ENCODE measurements at places on chromosomes 3 and 15. TPM values are rescaled to one million over a fixed set of nuclear protein-coding genes. Genes with fewer than 3 reads are reported as not detected.

GRCh38 chr3:63523100-63523499 is 129.4 kb upstream of the SNTN start:
- DNase-seq, result no peak

DNA sequence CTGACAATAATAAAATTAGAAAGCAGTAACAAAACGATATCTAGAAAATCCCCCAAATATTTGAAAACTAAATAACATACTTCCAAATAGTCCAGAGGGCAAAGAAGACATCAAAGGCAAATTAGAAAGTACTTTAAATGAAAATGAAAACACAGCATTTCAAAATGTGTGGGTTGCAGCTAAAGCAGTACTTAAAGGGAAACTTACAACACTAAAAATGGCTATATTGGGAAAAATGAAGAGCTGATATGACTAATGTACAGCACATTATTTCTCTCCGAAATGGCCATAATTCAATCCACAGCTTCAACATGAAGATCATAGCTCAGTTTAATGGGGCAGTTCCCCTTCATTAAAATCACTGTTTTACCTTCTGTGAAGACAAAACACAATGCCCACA is 71.9 kb downstream of the FBXL22 start:
- DNase-seq, result no peak

GRCh38 chr3:156682501-156682900 is 8.1 kb downstream of the TIPARP start:
- DNase-seq, result no peak

DNA sequence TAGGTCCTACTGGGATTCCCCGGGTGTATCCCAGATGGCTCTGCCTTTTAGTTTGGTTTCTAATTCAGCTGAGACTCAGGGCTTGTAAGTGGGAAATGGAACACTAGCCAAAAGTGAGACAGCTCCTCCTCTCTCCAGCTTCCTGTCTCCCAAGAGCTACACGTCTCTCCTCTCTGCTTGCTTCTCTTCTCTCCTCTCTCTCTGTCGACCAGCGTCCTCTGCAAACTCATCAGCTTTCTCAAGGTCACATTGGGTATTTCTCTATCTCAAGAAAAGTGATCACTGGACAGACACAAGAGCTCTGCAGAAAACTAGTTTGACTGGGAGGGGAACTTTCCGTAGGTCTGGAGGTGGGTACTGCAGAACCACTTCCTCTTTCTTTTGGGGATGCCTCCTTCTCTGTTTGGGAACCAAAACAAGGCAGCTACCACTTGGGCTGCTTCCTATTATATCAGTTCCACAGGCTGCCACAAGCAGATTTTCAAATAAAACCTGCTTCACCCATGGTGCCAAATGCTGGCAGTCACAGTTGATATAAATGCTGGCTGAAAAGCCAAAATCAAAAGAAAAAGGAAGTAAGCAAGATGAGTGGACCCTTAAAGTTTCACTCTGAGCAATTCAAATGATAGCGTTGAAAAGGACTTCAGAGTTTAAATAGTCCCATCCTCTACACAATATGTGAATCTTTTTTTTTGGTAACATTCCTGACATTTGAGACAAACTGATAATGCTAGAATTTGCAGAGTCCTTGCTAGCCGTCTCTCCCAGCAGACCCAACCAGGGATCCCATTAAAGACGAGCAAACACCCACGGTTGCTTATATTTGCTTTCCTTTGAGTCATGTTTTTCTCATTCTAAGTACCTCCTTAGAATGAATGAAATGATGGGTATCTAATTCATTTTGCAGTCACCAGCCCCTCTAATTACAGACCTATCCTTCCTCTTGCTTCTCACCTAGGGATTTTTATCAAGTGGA is 7.2 kb upstream of the DYNC1LI1 start:
- peak; percentile 65 for DNase-seq

DNA sequence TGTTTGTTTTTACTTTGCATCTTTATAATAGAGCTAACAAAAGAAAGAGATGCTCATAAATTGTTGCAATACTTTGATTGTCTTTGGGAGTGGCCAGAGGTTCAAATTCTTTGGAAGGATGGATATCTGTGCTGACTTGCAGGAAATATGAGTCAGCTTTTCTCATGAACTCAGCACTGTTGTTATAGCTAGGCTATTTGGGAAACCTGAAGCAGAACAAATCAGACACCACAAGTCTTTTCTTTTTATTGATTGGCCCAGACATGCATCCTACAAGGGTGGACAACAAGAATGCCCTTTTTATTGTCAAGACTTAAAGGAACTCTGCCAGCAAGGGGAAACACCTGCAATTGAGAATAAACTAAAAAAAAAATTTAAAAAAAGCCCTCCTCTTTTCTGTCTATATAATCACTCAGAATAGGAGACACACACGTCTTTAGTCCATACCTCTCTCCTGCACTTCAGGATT is 4.6 kb upstream of the DENND4A start:
- no peak for DNase-seq

DNA sequence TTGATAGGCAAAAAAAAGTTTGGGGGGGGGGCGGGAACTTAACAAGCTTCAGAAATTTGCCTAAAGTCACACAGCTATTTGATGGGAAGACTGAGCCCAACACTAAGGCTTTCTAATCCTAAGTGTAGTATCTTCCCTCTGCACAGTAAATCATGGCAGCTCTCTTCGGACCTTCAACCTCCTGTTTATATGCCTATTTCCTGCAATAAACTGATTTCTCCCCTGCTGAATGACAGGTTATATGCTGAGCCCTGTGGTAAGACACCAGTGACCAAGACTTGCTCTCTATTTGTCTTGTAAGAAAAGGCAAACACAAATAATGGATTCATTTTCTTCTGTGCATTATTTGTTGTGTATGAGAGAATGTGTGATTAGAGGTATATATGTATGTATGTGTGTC is 355.8 kb upstream of the ARRDC4 start:
- no peak for DNase-seq

GRCh38 chr3:172071780-172072330 is 32.5 kb downstream of the FNDC3B start:
- DNase-seq, result no peak

GRCh38 chr3:168648321-168648720 is 552.6 kb upstream of the GOLIM4 start:
- DNase-seq, result no peak

DNA sequence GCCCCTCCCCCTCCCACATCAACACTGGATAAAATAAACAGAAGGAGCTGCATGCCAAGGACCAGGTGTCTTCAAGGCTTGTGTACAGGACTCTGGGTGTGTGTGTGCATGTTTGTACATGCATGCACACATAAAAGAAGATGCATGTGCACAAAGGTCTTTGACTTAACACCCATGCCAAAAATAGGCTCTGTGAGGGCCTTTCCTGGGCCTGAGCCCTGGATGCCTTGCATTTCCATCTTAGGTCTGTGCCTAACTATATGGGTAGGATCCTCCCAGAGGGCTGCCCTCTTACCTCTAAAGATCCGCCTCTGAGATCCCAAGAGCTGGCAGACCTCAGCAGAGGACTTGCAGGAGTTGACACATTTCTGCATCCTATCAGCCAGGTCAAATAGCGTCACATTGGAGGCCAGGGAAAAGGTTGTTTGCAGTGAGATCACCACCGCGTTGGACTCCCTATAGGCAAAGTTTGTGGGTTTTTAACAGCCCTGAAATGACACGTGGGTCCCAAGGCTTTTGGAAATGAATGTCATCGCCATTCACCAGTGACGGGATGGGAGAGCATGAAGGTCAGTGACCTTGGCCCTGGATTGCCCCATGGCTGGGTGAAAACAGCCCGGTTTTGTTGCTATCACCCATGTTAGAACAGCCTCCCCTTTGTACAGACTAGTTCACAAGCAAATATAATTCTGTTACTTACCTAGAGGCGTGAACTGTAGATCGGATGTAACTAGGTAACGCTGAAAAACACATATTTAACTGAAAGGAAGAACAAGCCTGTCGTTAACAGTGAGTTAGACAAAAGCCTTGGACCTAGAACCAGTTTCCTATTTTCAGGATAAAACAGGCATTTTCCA is 54.0 kb downstream of the HEG1 start:
- DNase-seq, result no peak

GRCh38 chr15:90190606-90191343 is 10.4 kb upstream of the SEMA4B start:
- DNase-seq, result no peak

DNA sequence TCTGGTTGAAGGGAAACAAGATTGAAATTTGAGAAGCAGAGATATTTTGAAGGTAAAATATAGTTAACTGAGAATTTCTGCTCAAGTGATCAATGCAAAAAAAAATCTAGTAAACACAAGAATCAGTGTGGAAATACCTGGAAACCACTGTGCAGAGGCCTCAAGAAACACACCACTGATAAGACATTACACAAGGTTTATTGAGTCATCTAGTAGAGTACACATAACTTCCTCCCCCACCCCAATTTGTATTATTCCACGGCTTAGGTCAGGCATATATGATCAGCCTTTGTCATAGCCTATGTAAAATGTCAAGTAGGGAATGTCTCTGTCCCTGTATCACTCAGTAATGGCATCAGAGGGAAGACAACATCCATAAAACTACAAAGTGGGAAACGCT is 447.8 kb upstream of the BCHE start:
- DNase-seq, result no peak

DNA sequence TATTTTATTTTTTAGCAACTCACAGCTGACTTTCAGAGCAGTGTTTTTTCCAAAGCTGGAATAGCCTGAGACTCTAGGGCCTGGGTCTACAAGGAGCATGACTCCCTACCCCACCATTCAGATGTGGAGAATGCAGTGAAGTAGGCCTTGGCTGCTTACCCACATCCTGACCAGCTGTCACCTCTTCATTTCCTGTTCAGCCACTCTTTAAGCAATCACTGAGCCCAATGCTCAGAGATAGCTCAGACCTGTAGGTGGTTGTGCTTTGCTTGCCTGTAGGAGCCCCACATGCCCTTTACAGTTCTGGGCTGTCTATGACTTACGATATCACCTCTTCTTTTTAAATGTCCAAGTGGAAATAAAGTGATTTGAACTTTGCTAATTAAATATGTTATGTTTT is 148.1 kb downstream of the NEK11 start:
- DNase-seq, result no peak

DNA sequence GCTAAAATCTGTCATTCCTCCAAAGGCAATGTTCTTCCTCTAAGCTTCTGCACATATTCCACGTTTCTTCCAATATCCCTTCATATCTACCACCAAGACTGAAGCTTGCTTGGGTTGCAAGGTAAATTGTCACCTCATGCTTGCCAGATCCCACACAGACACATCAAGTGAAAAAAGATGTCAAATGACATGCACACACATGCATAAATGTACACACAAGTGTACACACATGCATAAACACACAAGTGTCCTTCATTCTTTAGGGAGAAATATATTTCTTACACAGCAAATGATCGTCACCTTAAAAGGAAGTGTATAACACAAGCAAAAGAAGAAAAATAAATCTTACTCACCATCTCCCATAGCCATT is 59.4 kb downstream of the CLASP2 start:
- peak; percentile 42 for DNase-seq

GRCh38 chr15:53580366-53580765 is 179.1 kb downstream of the WDR72 start:
- DNase-seq, result no peak

DNA sequence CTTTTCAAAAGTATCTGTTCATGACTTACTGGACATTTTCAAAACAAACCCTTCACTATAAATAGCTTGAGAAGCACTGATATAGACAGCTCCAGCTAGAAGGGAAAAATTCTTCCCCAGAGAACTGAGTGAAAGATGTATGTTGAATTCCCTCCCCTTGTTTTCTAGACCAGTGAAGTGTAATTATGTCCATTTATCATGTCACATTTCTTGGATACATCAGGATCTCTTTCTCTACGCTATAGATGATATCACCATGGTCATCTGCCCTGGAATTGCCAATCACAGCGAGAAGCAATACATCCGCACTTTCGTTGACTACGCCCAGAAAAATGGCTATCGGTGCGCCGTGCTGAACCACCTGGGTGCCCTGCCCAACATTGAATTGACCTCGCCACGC is 66.3 kb downstream of the RLBP1 start:
- no peak for DNase-seq

DNA sequence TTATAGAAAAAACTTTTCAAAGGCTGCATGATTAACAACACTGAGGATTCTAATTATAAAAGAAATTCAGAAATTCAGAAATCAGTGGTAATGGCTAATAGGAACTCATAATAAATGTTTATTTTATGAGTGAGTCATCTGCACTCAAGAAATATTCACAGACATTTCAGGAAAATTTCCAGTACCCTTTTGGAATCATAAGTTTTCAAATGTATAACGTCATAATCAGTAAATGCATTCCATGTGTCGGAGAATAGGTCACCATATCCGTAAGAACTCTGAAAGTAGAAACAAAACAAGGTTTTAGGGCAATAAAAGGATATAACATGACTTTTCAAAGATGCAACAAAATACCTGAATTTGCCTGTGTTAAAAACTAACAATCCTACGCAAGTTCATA is 24.7 kb downstream of the EOGT start:
- DNase-seq, result no peak

- no peak for DNase-seq
These were observed 2.7 kb downstream of the PRICKLE2 start for GRCh38 chr3:64222501-64223111.

GRCh38 chr15:88894819-88895767 is at the start of gene HAPLN3:
HAPLN3 (minus strand) TSS chr15:88895544; CDS start chr15:88887298, 8,246 bp downstream.
- no peak for DNase-seq

- DNase-seq, result no peak
These were observed 62.0 kb downstream of the TSC22D2 start for GRCh38 chr3:150469931-150470740.

DNA sequence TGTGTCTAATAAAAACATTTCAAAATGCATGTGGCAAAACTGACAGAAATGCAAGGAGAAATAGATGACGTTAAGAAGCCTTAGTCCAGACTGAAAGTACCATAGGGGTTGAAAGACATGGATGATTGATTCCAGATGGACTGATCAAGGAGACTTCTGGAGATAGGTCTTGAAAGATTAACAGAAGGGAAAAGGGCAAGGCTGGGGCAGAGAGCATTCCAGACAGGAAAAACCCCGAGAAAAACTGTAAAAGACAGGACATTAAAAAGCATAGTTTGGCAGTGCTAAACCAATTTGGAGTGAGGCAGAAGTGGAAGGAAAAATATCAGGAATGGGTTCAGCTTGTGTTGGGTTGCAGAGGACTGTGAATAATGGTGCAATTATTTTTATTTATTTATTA is 375.2 kb upstream of the SGO1 start:
- DNase-seq, result no peak

GRCh38 chr3:197801891-197802778 is 11.1 kb downstream of the LRCH3 start:
- no peak for DNase-seq

GRCh38 chr15:75732809-75733451 is 20.3 kb upstream of the CSPG4 start:
- DNase-seq, result peak; percentile 58

- peak; percentile 15 for DNase-seq
These were observed 733.0 kb upstream of the DPPA4 start for GRCh38 chr3:110070161-110070916.

Gene SLC22A14
- total RNA-seq, result 0.30 TPM

Gene SLC22A13
- total RNA-seq, result 0.30 TPM

Gene APOD
- total RNA-seq, result 24.9 TPM

Gene RFT1
- 9.2 TPM for total RNA-seq

Data from skin of body (tissue), 3 donors.